ENCODE measurements at places on chromosomes 2 and 18.

DNA sequence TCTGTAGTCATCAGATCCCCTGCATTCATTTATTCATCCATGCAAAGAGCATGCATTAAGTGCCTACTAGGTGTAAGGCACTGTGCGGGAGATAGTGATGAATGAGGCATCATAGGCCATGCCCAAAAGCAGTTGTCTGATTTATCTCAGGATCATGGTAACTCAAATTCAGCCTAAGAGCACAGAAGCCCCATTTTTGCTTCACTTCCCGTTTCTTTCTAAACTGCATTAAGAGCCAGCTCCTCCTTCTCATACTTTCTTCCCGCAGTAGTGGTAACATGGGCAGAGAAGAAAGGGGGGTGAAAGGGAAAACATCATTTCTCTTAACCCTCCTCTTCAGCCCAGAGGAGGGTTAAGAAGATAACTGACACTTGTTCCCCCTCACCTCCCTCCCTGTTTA, 2.9 kb downstream of the GPR45 start:
- no peak for DNase-seq

GRCh38 chr2:7891312-7891711, 790.5 kb upstream of the ID2 start:
- DNase-seq: no peak

GRCh38 chr18:46751882-46752281, 5.0 kb downstream of the ST8SIA5 start:
- DNase-seq: no peak

DNA sequence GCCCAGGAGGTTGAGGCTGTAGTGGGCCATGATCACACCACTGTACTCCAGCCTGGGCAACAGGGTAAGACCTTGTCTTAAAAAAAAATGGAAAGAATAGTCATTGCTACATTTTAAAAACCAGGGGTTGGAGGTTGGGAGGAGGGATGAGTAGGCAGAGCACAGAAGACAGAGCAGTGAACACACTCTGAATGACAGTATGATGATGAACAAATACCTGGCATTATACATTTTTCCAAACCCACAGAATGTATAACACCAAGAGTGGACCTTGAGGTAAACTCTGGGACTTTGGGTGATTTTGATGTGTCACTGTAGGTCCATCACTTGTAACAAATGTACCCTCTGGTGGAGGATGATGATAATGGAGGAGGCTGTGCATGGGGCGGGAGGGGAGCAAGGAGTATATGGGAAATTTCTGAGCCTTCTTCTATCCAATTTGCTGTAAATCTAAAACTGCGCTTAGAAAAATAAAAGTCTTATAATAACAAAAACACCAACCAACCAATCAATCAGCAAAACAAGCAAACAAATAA, 111.4 kb upstream of the PGAP1 start:
- DNase-seq: no peak

DNA sequence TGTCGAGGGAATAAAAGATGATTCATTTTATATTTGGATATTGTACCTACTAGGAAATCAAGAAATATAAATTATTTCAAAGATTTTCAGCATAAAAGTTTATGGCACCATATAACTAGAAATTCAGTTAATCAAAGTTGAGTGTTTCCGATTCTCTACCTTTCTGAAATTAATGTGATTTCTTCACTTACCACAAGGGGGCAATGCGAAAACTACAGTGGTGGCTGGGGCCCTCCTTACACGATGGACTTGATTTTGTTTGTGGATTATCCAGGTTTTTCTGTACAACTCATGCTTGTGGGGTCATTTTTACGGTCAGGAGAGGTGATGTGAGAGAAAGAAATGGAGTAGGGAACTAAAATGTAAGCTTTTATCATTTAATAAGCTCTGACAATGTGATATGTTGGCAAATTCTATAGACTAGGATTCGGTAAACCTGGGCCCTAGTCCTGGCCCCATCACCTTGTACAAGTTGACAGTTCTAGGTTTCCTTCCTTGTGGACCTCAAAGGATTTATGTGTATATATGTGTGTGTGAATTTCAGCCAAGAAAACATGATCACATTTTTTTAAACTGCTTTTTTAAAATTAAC, 47.6 kb downstream of the G6PC2 start:
- peak; percentile 20 for DNase-seq

GRCh38 chr2:101401906-101402305, 14.6 kb upstream of the CREG2 start:
- no peak for DNase-seq

GRCh38 chr2:45889620-45890370, 238.3 kb downstream of the PRKCE start:
- no peak for DNase-seq

- DNase-seq: no peak
Observed at GRCh38 chr2:74886251-74886650, 52.3 kb downstream of the HK2 start.

DNA sequence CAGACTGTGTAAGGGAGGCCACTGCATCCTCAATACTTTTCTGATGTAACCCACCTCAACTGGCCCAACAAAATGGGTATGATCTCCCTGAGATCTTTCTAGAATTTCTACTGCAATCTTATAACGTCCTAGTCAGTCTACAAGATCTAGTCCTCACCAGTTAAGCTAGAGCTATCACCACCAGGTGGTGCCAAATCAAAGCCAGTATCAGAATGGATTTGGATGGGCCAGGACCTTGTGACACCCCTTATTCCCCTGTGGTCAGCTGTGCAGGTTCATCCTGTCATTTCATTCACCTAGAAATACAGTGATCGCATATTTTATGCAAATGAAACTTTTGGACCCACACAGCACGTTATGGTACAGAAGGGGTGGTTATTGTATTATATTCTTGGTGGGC, 90.3 kb downstream of the OLA1 start:
- peak; percentile 19 for DNase-seq

GRCh38 chr2:53559302-53559966, 208.2 kb upstream of the CHAC2 start:
- no peak for DNase-seq

DNA sequence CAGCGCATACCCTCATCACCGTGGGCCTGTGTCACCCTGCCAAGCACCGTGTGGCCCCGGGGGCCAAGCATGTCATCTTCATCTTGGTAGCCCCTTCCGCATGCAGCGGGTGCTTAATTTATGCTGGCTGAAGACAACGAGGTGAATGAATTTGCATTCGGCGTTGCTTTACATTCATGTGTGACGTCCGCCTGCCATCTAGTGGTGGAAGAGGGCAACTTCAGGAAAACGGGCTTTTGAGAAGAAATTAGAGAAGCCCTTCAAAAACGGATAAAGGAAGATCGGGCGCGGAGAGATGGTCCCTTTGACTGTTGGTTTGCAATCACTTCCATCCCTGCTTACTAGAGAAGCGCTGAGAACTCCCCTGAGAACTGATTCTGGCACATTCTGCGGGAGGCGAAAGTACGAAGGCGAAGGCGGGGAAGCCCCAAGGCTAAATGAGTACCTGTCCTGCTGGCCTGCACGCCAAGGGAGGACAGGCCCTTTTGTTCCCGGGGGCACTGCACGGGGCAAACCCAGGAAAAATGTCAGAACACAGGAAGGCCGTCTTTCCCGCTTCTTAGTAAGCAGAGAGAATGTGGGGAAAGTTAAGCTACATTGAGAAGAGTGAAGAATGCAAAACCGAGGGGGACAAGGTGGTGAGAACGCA, 145.9 kb downstream of the ZNF516 start:
- DNase-seq: peak; percentile 58

DNA sequence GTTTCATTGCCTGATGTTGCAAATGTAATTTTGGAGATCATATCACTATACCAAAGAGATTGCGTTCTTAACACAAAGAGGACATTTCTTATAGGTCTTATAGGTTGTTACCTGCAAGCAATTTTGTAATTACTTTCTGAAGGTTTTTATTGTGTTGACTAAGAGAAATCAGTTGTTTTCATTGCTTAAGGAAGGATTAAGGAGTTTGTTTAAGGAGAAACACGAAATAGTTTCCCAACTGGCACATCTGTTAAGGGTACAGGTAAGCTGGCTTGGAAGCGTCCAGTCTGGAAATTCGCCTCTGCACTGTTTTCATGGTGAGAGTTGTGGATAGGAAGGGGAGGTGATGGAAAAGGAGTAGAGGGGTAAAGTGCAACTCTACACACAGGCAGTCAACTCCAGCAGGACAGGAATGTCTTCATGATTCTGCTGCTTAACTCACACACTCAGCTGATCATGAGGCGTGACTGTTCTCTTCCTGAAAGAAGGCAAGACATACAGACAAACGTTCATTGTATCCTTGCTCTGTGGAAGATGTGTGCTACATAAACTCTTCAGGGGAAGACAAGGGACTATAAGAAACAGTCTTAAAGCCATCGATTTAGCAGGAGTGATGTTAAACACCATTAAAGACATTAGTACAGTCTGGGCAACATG, 61.4 kb upstream of the ACSL3 start:
- DNase-seq: no peak

GRCh38 chr2:189018631-189019030, 44.5 kb downstream of the COL3A1 start:
- DNase-seq: no peak

GRCh38 chr2:96320728-96321622, 4.1 kb upstream of the ITPRIPL1 start:
- no peak for DNase-seq

GRCh38 chr2:15764683-15765011, 173.0 kb downstream of the DDX1 start:
- no peak for DNase-seq

- DNase-seq: no peak
Observed at GRCh38 chr2:29130295-29130694, 15.1 kb downstream of the CLIP4 start.

DNA sequence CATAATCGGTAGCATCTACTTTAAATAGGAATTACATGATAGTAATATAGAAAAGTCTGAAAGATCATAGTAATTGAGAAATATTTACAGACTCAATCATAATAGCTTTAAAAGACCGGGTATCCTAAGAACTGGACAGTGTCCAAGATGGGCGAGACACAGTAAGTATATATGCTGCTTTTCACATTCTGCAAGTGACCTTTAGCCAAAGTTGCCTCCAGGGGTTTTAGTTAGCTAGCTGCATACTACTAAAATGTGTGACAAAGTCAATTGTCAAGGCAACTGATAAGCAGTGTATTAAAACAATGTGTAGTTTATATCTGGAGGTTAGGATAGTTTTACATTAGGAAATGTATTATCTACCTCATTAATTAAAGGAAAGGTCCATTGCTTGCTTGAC, 24.6 kb downstream of the CD302 start:
- DNase-seq: no peak

DNA sequence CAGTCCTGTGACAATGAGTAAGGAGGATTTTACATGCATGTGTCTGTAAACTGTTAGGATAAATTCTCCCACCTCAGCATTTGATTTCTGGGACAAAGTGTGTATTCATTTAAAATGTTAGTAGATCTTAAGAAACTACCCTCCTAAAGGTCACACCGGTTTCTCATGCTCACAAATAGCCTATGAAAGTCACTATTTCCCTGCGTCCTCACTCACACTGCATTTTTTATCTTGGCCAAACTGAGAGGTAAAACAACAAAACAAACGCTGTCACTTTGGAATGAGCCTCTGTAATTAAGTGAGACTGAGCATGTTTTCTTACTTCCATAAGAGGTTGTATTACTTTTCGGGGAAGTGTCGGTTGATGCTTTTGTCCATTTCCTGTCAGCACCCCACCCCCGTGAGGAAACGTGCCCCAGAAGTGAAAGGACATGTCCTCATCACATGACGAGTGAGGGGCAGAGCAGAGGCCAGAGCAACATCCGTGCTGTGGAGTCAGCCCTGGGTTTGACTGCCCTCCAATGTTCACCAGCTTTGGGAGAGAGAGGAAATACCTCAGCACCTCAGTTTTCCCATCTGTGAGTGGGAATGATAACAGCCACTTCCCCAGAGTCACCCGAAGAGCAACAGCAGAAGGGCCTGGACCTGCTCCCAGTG, 3.1 kb downstream of the GYPC start:
- DNase-seq: peak; percentile 60

GRCh38 chr2:192885569-192886160, 690.9 kb upstream of the TMEFF2 start:
- DNase-seq: no peak

DNA sequence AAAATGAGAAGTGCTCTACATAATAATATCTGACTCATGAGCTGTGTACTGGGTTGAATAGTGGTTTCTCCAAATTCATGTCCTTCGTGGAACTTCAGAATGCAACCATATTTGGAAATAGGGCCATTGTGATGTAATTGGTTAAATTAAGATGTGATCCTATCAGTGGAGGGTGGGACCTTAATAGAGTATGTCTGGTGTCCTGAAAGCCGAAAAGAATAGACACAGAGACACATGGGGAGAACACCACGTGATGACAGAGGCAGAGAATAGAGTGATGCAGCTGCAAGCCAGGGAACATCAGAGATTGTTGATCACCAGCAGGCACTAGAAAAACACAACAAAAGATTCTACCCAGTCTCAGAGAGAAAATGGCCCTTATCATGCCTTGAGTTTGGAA, 310.1 kb downstream of the EXOC6B start:
- DNase-seq: no peak

DNA sequence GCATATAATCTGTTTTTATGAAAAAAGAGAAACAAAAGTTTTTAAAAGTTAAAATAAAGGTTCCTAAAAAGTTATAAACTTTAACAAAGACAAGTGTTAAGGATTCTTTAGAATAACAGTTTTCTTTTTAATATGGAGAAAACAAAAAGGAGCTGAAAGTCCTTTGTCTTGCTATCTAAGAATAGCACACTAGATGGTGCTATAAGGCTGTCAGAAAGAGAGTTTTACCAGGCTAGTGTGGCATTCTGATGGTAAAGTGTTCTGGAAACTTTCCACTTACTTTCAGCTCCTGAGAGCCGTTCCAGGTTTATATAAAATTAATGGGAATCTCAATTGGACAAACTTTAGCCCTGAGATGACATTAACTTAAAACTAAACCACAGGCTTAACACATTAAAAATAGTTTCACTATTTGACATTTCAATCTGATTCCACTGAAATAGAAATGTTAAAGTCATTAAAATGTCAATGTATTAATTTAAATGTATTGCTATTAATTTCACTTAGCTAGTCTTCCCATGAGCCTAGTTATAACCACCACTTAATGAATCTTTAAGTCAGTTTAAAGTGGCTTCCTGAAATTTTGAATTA, 3.7 kb downstream of the FBXO48 start:
- DNase-seq: peak; percentile 76

- no peak for DNase-seq
Observed at GRCh38 chr2:166449439-166449838, 44.6 kb downstream of the SCN7A start.

- no peak for DNase-seq
Observed at GRCh38 chr18:9297007-9297393, 37.6 kb upstream of the TWSG1 start.

GRCh38 chr18:7889515-7889914, 322.4 kb downstream of the PTPRM start:
- no peak for DNase-seq

- DNase-seq: no peak
Observed at GRCh38 chr18:45512363-45512953, 102.8 kb upstream of the SLC14A2 start.

- peak; percentile 6 for DNase-seq
Observed at GRCh38 chr18:22559414-22560274, 141.9 kb upstream of the CTAGE1 start.

DNA sequence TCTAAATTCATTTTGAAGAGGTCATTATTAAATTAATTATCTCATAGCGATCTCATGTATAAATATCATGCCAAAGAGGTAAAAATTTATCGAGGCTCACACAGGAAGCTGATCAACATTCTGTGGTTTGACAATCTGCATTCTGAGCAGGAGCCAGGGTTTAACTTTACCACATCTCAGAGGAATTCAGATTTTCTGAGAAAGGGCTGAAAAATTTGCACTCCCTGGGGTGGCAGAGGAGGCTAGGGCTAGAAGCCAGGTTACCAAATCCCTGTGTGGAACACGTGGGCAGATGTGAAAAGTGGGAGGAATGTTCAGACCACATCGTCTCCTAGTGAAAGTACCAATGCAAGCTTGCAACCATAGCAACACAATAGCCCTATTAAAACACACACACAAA, 63.5 kb upstream of the CTLA4 start:
- DNase-seq: peak; percentile 56

Measured in CD4-positive, alpha-beta T cell treated with Interleukin-12 subunit alpha and Interleukin-12 subunit beta, for 1 hour (primary cell).